ENCODE measurements at places on chromosomes 7 and 10.

DNA sequence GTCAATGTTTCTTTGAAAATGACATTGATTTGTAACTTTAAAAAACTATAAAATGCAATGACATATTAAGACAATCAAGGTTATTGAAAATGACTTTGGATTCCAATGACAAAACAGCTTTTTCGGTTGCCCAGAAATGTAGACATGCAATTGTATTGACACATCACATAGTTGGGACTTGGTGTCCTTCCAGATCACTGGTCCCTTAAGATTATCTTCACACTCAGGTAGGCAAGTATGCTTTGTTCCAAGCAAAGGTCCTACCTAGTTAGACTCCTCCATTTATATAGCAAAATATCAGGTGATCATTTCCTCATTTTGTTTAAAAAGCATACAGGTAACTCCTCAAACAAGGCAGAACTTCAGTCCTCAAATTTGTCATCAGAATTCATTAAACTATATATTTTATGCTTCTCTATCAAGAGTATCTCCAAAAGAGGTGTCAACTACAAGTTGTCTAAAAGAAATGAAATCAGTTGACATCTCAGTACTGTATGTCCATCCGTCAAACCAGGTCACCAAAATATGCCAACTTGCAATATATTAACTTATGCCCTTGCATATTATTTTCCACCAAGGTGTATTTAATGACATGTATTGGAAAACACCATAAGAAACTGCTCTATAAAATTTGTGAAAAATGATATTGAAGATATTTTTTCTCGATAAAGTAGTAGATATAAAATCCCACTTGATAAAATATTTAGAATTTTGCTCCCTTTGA lies 64.6 kb downstream of the TSPAN12 start:
- no peak for DNase-seq

- no peak for DNase-seq
These were observed 248.5 kb downstream of the DNAJB6 start for GRCh38 chr7:157585113-157585861.

GRCh38 chr7:51591223-51591622 lies 274.6 kb upstream of the COBL start:
- DNase-seq = no peak

DNA sequence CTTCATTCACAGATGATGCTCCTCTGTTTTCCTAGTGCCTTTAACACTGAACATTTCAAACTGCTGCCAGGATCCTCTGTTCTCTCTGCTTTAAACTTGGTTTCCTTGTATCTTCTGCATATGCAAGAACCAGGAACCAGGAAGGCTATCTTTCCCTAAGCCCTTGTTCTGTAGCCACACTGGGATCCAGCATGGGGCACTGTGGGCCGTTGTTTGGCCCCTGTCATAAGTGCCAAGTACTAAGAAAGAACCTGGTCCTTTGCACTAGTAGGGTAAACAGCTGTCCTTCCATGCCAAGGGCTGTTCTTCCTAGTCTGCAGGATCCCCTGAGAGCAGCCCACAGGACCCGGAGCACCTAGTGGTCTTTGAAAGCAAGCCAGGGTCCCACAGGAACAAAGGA lies 49.0 kb upstream of the TRIM8 start:
- no peak for DNase-seq

DNA sequence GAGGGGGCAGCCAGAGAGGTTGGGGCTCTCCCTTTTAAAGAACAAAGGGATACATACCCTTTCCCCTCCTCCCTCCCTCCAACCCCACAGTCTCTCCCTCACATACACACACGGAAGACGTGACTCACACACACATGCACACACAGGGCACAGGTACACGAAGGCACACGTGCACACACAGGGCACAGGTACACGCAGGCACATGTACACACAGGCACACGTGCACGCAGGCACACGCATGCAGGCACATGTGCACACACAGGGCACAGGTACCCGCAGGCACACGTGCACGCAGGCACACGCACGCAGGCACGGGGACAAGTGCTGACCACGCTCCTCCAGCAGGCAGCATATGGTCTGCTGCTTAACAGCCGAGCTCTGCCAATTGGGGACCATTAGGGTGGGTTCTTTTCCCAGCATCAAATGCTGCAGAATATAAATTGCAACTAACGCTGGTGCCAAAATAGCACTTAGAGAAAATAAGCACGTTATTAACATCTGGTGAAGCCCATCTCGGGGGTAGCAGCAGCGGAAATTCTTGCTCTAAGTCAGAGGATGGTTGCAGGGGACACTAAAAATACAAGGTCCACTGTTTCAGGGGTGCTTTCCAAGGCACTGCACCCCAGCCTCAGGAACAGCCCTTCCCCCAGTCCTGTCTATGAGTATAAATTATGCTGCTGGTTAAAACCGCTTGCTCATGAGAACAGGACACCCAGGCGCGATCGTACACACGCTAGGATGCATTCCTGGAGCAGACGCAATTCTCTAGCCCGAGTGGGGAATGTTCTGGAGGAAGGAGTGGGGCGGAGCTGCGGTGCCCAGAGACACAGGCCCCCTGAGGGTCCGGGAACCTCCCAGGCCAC lies 55.2 kb upstream of the TNRC18 start:
- DNase-seq = no peak

- no peak for DNase-seq
These were observed 67.7 kb downstream of the CASD1 start for GRCh38 chr7:94577357-94577756.

- no peak for DNase-seq
These were observed 323.5 kb downstream of the PTPRN2 start for GRCh38 chr7:158263964-158264748.

GRCh38 chr10:87703771-87704170 lies 44.1 kb downstream of the PAPSS2 start:
- no peak for DNase-seq

GRCh38 chr10:92655426-92655825 lies 34.3 kb upstream of the HHEX start:
- DNase-seq = no peak

DNA sequence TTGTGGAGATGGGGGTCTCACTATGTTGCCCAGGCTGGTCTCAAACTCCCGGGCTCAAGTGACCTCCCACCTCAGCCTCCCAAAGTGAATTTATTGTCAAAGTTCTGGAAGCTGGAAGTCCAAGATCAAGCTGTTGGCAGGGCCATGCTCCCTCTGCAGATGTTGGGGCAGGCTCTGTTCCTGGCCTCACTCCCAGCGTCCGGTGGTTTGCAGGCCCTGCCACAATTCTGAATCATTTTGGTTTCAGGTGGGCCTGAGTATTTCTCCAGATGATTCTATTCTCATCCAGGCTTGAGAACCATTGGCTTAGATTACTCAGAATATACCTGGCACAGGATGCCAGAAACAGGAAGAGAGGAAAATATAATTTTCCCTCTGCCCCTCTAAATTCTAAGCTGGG lies 737.4 kb downstream of the TNS3 start:
- no peak for DNase-seq

GRCh38 chr7:44286182-44286617 lies 39.2 kb downstream of the CAMK2B start:
- no peak for DNase-seq

DNA sequence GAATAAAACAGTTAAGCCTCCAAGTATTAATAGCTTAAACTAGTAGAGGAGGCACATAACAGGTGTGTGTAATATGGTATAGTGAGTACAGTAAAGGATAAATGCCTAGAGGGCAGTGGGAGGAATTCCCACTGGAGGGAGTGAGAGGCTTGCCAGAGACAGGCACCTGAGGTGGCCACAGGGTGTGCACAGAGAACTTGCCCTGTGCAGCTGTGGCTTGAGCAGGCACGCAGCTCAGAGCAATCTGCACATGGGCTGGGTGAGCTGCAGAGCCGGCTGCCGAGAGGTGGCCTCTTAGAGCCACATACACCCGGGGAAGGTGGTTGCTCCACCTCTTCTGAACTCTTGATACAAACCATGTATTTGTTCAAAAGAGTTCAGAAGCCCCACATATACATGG lies 237.1 kb downstream of the COBL start:
- no peak for DNase-seq

- no peak for DNase-seq
These were observed 1.6 kb upstream of the TEX36 start for GRCh38 chr10:125684581-125684980.

- no peak for DNase-seq
These were observed 4.3 kb downstream of the DYNC1I1 start for GRCh38 chr7:95776561-95777185.

- no peak for DNase-seq
These were observed 175.1 kb downstream of the SEPTIN7 start for GRCh38 chr7:35975851-35976454.

DNA sequence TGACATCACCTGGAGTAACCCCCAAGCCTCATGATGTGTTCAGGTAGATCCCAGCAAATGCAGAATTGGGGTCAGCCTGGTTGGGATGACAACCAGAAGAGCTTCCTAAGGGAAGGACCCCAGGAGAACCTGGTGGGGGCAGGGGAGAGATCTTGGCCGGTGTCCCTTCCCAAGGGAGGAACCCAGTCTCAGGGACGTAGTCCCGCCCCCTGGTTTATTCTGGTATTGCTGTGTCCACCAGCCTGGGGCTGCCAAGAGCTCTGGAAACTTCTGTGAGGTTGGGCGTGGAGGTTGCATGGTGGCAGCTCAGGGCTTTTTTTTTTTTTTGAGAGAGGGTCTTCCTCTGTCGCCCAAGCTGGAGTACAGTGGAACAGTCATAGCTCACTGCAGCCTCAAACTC lies 19.4 kb downstream of the GTF2IRD1 start:
- DNase-seq = no peak

DNA sequence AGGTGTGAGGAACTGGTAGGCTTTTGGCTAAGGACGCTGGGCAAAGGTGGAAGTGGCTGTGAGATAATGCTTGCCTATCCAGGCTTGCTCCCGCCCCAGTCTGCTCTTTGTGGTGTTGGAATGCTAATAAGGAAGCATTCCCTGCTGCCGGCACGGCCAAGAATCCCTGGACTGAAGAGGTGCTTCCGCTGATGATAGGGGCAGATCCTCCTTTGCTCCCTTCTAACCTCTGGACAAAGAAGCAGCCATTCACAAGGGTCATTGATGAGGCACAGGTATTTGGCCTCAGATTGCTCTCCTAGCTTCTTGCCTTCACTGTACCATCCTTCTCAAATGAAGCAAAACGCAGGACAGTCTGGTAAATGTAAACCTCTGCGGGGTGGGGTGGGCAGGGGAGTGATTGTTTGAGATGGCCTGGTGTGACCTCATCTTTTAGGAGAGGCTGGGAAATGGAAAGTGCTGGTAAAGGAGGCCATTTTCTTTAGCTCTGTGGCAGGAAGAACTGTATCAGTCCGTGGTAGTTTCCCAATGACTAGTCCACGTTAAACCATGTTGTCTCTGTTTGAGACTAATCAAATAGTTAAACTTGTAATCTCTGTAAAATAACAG lies 1.7 kb downstream of the PGAM1 start:
- DNase-seq = no peak

GRCh38 chr7:93620057-93620456 lies 45.5 kb upstream of the CALCR start:
- no peak for DNase-seq

GRCh38 chr7:92485974-92486373 lies 8.2 kb upstream of the ERVW-1 start:
- no peak for DNase-seq

DNA sequence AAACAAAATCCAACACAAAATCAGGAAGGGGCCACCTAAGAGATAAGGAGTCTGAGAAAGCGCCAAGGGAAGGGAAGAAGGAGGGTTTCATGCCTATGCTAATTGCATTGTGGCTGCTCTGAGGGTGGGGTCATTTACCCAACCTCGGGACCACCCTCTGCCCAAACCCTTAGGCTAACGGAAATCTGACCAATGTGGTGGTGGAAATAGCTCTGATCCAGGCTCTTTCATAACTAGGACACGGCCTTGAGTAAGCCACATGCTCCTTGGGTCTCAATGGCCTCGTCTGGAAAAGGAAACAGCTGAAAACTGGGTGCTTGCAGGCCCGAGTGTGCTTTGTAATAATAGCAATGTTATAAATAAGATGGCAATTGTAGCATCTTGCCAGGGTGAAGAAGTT lies 14.9 kb upstream of the SRGN start:
- DNase-seq = no peak

- DNase-seq = no peak
These were observed 5.5 kb upstream of the SLC25A13 start for GRCh38 chr7:96327429-96327828.

- DNase-seq = no peak
These were observed 108.8 kb upstream of the MPP7 start for GRCh38 chr10:28411648-28412047.

- DNase-seq = no peak
These were observed 2.5 kb upstream of the MACC1 start for GRCh38 chr7:20219446-20220292.

DNA sequence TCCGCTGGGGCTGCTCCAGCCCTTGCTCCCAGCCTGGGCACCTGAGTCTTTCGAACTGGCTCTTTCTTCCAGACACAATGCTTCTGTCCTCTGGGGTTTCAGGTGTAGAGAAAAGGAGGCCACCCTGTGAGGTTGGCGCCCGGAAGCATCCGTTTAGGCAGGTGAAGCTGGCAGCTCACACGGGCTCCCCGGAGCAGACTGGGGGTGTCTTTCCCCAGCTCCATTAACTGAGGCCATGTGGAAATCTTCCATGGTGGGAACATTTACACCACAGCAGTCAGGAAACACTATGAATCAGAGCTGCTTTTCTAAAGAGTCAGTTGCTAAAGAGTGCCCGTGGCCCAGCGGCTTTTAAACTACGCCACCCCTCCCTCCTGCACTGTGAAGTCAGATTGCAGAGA lies 29.2 kb downstream of the PRKAG2 start:
- DNase-seq = no peak

- DNase-seq = no peak
These were observed 64.2 kb upstream of the IL6 start for GRCh38 chr7:22662556-22663356.

DNA sequence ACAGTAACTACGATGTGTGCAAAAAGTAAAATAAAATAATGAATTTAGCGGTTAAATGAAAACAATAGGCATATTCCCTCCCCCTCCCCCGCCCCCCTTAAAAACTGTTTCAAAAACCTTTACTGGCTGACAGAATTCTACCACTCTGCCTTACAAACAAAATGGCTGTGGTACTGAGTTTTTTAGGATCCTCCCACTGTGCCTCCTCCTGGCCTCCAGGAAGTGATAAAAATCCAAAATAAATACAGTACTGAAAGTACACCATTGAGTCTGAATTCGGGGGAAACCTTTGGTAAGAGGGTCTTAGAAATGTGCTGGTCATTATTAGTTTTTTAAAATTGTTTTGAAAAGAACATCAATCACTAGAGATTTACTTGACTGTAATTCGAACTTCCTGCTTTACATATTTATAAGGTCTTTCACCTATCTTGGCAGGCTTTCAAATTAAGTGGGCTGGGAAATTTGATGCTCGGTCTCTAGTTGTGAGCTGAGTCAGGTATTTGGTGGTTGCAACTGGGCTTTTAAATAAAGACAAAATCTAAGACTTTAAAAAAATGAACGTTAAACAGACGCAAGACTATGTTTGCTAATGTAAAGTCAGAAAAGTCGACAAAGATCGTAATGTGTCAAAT lies 32.5 kb upstream of the EPC1 start:
- DNase-seq = no peak

DNA sequence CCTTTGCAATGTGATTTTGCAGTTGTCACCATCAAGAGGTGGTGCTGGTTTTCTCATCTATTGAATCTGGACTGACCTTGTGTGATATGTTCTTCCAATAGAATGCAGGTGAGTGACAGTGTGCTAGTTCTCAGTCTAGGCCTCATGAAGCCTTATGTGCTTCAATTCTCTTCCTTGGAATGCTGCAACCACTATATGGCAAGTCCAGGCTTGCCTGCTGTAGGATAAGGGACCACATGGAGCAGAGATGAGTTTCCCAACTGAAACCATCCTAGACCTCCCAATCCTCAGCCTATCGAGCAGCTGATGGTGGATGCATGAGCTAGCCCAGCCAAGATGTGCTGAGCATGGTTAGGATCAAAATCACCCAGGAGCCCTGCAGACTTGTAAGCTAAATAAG lies 32.6 kb upstream of the ARHGAP21 start:
- no peak for DNase-seq

Data from cortex of kidney (tissue), 1 donor.